ENCODE measurements at places on chromosomes 4 and X. TPM values are rescaled to one million over a fixed set of nuclear protein-coding genes. Genes with fewer than 3 reads are reported as not detected.

KANTR gene
- 8.2 TPM for total RNA-seq

NXF2B gene
- not detected for total RNA-seq

GRK4 gene
- total RNA-seq, result 3.5 TPM

ZNF718 gene
- total RNA-seq, result 13.0 TPM

USP17L30 gene
- total RNA-seq, result not detected

HOPX gene
- 36.9 TPM for total RNA-seq

FHDC1 gene
- total RNA-seq, result 0.11 TPM

GYPA gene
- total RNA-seq, result not detected

APELA gene
- total RNA-seq, result not detected

CLGN gene
- total RNA-seq, result 0.43 TPM

ERCC6L gene
- total RNA-seq, result 10.8 TPM

RAP1GDS1 gene
- 63.9 TPM for total RNA-seq

SPARCL1 gene
- not detected for total RNA-seq

TAF7L gene
- 0.09 TPM for total RNA-seq

All from T-helper 2 cell treated with Interferon-gamma antibody and Interleukin-4, amounts not matched to agents 100 ng/mL and 5 ng/mL, for 36 hours (primary cell).